ENCODE measurements at places on chromosomes 7 and 10. TPM values are rescaled to one million over a fixed set of nuclear protein-coding genes. Genes with fewer than 3 reads are reported as not detected.
A peak's percentile ranks its signal among the peaks of the same experiment; 100 is the strongest.

DNA sequence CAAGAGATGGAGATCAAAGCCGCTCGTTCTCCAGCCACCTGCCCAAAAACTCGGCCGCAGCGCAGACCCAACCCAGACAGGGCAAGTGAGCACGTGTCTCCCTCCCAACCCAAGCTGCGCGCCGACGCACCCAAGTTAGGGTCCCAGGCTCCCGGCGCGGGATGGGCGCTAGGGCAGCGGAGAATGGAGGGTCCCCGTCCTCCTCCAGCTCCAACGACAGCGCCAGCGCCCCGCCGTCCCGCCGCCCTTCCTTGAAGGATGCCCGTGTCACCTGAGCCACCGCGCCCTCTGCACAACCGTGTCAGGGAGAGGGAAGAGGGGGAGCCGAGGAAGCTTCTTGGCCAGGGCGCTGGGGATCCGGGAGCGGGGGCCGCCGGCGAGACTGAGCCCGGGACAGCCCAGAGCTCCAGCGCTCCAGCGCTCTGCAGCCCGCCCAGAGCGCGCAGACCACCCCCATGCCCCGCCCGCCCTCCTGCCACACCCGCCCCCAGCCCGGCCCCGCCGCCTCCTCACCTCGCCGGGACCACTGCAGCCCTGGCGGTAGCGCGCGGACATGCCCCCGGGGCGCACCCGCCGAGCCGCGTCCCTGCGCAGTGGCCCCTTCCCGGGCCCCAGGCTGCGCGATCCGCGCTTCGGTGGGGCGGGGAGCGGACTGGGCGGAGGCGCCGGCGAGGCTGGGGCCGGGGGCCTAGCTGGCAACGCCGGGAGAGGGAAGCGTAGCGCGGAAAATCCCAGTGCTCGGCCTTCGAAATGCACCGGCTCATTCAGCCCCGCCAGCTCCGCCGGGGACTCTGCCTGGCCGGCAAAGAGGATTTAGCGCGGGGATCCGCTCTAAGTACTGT lies at the start of gene SLC16A12:
TSS of gene SLC16A12 (minus strand) at position 424 of the 842 bp plus-strand sequence. CDS start 73,016 bp downstream, outside the sequence.
- H3K27ac ChIP-seq = no peak within 1 kb of the TSS
- DNase-seq = peak; percentile 56
- H3K4me3 ChIP-seq = peak within 1 kb of the TSS; percentile 35
- no peaks in the 10 kb centered on the region for H3K27me3 ChIP-seq
- no peaks in the 10 kb centered on the region for H3K4me1 ChIP-seq
- no peaks in the 10 kb centered on the region for H3K36me3 ChIP-seq

SRRM3 gene
- 10.4 TPM for polyA plus RNA-seq

GRCh38 chr7:45347804-45348203 lies 190.2 kb downstream of the RAMP3 start:
- H3K36me3 ChIP-seq = no peaks in the 10 kb centered on the region
- no peaks in the 10 kb centered on the region for H3K4me1 ChIP-seq
- H3K27ac ChIP-seq = no peak overlapping the region
- H3K4me3 ChIP-seq = no peak overlapping the region

FAM25G gene
- not detected for polyA plus RNA-seq

GRCh38 chr10:118246332-118247295 lies 95.5 kb downstream of the FAM204A start:
- H3K36me3 ChIP-seq = no peaks in the 10 kb centered on the region
- H3K27me3 ChIP-seq = peaks cover 9% of the 10 kb centered on the region
- DNase-seq = no peak
- H3K4me3 ChIP-seq = no peak overlapping the region

GIMAP8 gene
- 3.1 TPM for polyA plus RNA-seq

ITIH5 gene
- polyA plus RNA-seq = 5.6 TPM

DNA sequence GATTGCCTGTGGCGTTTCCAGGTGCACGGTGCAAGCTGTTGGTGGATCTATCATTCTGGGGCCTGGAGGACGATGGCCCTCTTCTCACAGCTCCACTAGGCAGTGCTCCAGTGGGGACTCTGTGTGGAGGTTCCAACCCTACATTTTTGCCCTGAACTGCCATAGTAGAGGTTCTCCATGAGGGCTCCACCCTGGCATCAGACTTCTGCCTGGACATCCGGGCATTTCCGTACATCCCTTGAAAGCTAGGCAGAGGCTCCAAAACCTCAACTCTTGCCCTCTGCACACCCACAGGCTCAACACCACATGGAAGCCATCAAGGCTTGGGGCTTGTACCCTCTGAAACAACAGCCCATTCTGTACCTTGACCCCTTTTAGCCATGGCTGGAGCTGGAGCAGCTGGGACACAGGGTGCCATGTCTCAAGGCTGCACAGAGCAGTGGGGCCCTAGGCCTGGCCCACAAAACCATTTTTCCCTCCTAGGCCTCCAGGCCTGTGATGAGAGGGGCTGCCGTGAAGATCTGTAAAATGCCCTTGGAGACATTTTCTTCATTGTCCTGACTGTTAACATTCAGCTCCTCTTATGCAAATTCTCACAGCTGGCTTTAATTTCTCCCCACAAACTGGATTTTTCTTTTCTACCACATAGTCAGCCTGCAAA lies 10.0 kb upstream of the FGL2 start:
- no peaks in the 10 kb centered on the region for H3K4me1 ChIP-seq
- H3K36me3 ChIP-seq = no peaks in the 10 kb centered on the region
- no peaks in the 10 kb centered on the region for H3K27me3 ChIP-seq
- DNase-seq = no peak
- no peak overlapping the region for H3K4me3 ChIP-seq

GRCh38 chr7:84624927-84625326 lies 430.3 kb upstream of the SEMA3A start:
- no peak overlapping the region for H3K27ac ChIP-seq
- H3K27me3 ChIP-seq = no peaks in the 10 kb centered on the region
- no peaks in the 10 kb centered on the region for H3K36me3 ChIP-seq
- no peak overlapping the region for H3K4me3 ChIP-seq
- DNase-seq = no peak
- H3K4me1 ChIP-seq = no peaks in the 10 kb centered on the region

DNA sequence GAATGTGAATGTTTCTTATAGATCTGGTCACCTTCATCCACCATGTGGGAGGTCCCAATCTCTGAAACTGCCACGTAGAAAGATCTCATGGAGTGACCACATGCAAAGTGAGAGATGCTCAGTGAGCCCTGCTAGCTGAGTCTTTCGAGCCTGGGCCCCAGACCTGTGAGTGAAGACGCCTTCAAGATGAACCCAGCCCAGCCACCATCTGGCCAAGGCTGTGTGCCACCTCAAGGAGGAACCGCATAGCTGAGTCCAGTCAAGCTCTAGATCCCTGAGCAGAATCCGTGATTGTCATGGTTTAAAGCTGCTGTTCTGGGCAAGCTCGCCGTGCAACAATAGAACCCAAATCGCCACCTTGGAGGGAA lies 20.2 kb upstream of the PPIF start:
- H3K27me3 ChIP-seq = no peaks in the 10 kb centered on the region
- H3K4me3 ChIP-seq = no peak overlapping the region
- no peaks in the 10 kb centered on the region for H3K4me1 ChIP-seq
- no peak overlapping the region for H3K27ac ChIP-seq

- no peaks in the 10 kb centered on the region for H3K36me3 ChIP-seq
- H3K4me1 ChIP-seq = no peaks in the 10 kb centered on the region
- DNase-seq = no peak
- H3K4me3 ChIP-seq = no peak overlapping the region
- no peak overlapping the region for H3K27ac ChIP-seq
Measured at GRCh38 chr10:127552446-127552845, 3.3 kb downstream of the NPS start.

GRCh38 chr7:158609313-158609974 lies 21.8 kb upstream of the PTPRN2 start:
- no peak overlapping the region for H3K27ac ChIP-seq
- no peaks in the 10 kb centered on the region for H3K4me1 ChIP-seq
- no peak for DNase-seq
- no peaks in the 10 kb centered on the region for H3K27me3 ChIP-seq

DNA sequence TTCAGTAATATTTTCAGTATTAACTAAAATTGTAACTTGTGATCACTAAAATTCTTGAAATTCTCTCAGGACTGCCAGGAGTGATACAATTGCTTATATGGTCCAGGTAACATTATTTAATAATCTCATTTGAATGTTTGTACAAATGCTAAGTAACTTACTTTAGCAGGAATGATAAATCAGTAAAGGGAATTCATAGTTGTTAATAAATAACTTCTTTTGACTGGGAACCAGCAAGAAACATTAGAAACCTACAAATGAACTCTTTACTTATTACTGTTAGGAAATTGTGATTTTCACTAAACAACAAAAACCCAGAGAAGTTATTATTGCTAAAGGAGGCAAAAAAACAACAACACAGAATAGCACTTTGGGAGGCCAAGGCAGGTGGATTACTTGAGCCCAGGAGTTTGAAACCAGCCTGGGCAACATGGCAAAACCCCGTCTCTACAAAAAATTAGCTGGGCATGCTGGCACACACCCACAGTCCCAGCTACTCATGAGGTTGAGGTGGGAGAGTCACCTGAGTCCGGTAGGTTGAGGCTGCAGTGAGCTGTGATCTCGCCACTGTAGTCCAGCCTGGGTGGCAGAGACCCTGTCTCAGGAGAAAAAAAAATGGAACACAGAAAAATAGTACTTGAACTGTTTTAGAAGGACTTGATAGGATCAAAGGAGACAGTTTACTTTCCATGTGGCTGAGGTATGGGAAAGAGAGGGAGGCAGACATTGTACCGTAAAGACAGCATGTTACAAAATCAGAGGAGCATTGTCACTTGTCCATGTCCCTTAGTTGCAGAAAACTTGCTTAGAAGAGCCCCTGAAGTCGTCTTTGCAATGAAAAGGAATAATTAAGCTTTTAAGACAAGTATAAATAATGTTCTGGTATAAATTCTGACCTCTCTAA lies 53.1 kb downstream of the SHOC2 start:
- no peak for DNase-seq
- peak overlapping the region; percentile 49 for H3K27ac ChIP-seq
- H3K4me3 ChIP-seq = no peak overlapping the region
- H3K36me3 ChIP-seq = no peaks in the 10 kb centered on the region

GRCh38 chr7:24197852-24198251 lies 86.1 kb upstream of the NPY start:
- no peak overlapping the region for H3K4me3 ChIP-seq
- DNase-seq = no peak
- no peaks in the 10 kb centered on the region for H3K27me3 ChIP-seq
- H3K4me1 ChIP-seq = no peaks in the 10 kb centered on the region

DNA sequence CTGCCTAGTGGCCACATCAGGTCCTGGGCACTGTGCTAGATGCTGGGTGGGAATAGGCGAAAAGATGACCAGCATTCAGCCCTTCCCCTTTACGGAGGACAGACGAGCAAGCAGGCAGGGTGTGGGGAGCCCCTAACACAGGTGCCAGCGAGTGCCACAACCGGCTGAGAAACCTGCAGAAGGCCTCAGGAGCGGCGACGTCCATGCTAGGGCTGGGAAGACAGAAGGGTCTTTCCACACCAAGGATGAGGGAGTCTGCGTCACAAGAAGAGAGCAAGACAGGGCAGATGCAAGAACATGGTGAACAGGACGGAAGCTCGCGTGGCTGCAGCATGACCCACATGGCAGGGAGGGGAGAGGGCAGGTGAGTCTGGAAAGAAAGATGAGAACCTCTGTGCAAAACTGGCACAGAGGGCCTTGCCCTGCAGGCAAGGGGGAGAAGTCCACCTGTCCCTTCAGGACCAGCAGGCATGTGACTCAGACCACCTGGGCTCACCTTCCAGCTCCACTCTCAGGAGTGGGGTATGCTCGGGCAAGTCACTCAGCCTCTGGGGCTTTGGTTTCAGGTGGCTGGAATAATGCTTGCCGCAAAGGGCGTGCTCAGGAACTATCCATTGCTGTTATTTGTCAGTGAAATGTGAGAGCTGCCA lies 36.6 kb downstream of the KCNH2 start:
- H3K27ac ChIP-seq = no peak overlapping the region
- no peaks in the 10 kb centered on the region for H3K36me3 ChIP-seq
- DNase-seq = peak; percentile 22
- no peaks in the 10 kb centered on the region for H3K27me3 ChIP-seq
- no peaks in the 10 kb centered on the region for H3K4me1 ChIP-seq

- H3K27ac ChIP-seq = no peak overlapping the region
- no peaks in the 10 kb centered on the region for H3K27me3 ChIP-seq
- no peaks in the 10 kb centered on the region for H3K4me1 ChIP-seq
- no peaks in the 10 kb centered on the region for H3K36me3 ChIP-seq
Measured at GRCh38 chr10:130956251-130956650, 355.3 kb downstream of the TCERG1L start.

AZGP1 gene
- 686 TPM for polyA plus RNA-seq

DNA sequence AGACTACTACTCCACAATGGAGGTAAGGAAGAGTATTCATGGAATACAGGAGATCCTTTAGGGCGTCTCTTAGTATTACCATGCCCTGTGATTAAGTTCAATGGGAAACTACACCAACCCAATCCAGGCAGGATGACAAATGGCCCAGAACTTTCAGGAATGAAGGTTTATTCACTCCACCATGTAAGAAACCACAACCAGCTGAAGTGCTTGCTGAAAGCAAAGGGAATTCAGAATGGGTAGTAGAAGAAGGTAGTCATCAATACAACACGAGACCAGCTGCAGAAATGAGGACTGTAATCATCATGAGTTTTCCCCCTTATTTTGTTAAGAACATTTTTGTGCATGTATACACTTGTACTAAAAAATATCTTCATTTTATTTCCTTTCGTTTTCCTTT lies 76.6 kb downstream of the GPR37 start:
- no peak for DNase-seq
- H3K4me3 ChIP-seq = no peak overlapping the region
- H3K27ac ChIP-seq = no peak overlapping the region
- no peaks in the 10 kb centered on the region for H3K27me3 ChIP-seq

GRCh38 chr10:128051548-128051947 lies 74.7 kb downstream of the MKI67 start:
- DNase-seq = no peak
- H3K27ac ChIP-seq = peak overlapping the region; percentile 13
- no peaks in the 10 kb centered on the region for H3K4me1 ChIP-seq

DNA sequence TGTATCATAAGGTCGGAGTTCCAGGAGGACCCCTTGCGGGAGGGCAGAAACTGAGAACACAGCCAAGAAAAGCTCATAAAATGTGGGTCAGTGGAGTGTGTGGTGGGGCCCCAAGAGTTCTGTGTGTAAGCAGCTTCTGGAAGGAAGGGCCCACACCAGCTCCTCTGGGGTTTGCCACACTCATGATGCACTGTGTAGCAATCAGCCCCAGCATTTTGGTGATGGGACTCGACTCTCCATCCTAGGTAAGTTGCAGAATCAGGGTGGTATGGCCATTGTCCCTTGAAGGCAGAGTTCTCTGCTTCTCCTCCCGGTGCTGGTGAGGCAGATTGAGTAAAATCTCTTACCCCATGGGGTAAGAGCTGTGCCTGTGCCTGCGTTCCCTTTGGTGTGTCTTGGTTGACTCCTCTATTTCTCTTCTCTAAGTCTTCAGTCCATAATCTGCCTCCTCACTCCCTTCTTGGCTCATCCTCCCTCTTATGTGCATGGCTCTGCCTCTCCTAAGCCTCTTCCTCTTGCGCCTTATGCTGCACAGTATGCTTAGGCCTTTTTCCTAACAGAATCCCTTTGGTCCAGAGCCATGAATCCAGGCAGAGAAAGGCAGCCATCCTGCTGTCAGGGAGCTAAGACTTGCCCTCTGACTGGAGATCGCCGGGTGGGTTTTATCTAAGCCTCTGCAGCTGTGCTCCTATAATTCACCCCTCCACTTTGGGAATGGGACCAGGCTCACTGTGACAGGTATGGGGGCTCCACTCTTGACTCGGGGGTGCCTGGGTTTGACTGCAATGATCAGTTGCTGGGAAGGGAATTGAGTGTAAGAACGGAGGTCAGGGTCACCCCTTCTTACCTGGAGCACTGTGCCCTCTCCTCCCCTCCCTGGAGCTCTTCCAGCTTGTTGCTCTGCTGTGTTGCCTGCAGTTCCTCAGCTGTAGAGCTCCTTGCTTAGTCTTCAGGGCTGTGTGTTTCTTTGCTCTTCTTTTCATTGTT lies 17.8 kb downstream of the PRSS2 start:
- H3K4me3 ChIP-seq = no peak overlapping the region
- no peaks in the 10 kb centered on the region for H3K27me3 ChIP-seq
- no peaks in the 10 kb centered on the region for H3K36me3 ChIP-seq
- no peak for DNase-seq
